Fibroblast of lung (primary cell): ENCODE measurements at places on chromosomes 3 and 15. TPM values are rescaled to one million over a fixed set of nuclear protein-coding genes. Genes with fewer than 3 reads are reported as not detected.

NPHP3 gene
- 24.4 and 25.9 TPM in 2 replicates for total RNA-seq

LARP6 gene
- 72.9 and 108 TPM in 2 replicates for total RNA-seq

CCRL2 gene
- total RNA-seq: 0.26 and 0.33 TPM in 2 replicates

SLCO3A1 gene
- total RNA-seq: 7.7 and 8.1 TPM in 2 replicates

GHSR gene
- total RNA-seq: not detected in 2 replicates

- no peak overlapping the region for H3K27ac ChIP-seq
- H3K36me3 ChIP-seq: peaks cover 7% of the 10 kb centered on the region
Observed at GRCh38 chr15:71237456-71238188, 122.4 kb downstream of the THSD4 start.

- no peak overlapping the region for H3K4me3 ChIP-seq
- peak; percentile 91 for DNase-seq
- H3K27me3 ChIP-seq: no peaks in the 10 kb centered on the region
- peaks cover 12% of the 10 kb centered on the region for H3K4me1 ChIP-seq
- peaks cover 2% of the 10 kb centered on the region for H3K36me3 ChIP-seq
Observed at GRCh38 chr15:98888820-98889479, 118.6 kb downstream of the PGPEP1L start.

GRCh38 chr3:51343918-51344687 lies 41.0 kb upstream of the MANF start:
- no peaks in the 10 kb centered on the region for H3K27me3 ChIP-seq
- peak; percentile 89 for DNase-seq
- peaks cover 24% of the 10 kb centered on the region for H3K4me1 ChIP-seq
- H3K36me3 ChIP-seq: no peaks in the 10 kb centered on the region
- peak overlapping the region; percentile 51 for H3K27ac ChIP-seq

- no peak overlapping the region for H3K4me3 ChIP-seq
- H3K4me1 ChIP-seq: no peaks in the 10 kb centered on the region
- DNase-seq: no peak
- H3K27me3 ChIP-seq: no peaks in the 10 kb centered on the region
- no peak overlapping the region for H3K27ac ChIP-seq
- H3K36me3 ChIP-seq: no peaks in the 10 kb centered on the region
Observed at GRCh38 chr3:100169201-100169920, 55.1 kb upstream of the FILIP1L start.

DNA sequence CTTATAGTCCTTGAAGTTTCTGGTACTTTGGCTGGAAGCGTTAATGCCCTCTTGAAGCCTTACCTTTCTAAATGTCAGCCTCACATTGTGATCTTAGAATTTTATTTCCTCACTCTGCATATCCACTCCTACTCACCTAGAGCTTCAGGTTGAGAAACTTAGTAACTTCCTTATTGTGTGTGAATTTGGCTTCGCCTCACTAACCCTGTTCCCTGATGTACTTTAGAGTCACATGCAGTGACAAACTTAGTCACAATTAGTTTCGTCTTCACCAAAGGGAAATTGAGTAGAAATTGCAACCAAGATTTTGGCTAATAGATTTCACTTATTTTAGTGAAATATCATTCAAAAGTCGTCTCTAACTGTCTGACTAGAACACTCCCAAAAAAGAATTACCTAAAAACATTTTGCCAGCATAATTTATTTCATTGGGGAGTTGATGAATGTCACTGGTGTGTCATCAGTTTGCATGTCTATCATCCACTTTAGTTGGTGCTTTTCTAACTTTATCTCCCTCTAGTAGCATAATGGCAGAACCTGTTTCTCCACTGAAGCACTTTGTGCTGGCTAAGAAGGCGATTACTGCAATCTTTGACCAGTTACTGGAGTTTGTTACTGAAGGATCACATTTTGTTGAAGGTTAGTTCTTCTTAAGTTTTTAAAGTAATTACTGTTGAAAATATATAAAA lies 960 bp downstream of the MFN1 start:
- H3K4me3 ChIP-seq: peak overlapping the region; percentile 94
- peak overlapping the region; percentile 77 for H3K27ac ChIP-seq
- no peaks in the 10 kb centered on the region for H3K36me3 ChIP-seq
- H3K4me1 ChIP-seq: peaks cover 2% of the 10 kb centered on the region
- no peak for DNase-seq

GRCh38 chr3:16055606-16056211 lies 118.8 kb upstream of the GALNT15 start:
- no peak overlapping the region for H3K27ac ChIP-seq
- H3K4me1 ChIP-seq: peaks cover 17% of the 10 kb centered on the region
- H3K36me3 ChIP-seq: no peaks in the 10 kb centered on the region
- no peak overlapping the region for H3K4me3 ChIP-seq
- peak; percentile 36 for DNase-seq

DNA sequence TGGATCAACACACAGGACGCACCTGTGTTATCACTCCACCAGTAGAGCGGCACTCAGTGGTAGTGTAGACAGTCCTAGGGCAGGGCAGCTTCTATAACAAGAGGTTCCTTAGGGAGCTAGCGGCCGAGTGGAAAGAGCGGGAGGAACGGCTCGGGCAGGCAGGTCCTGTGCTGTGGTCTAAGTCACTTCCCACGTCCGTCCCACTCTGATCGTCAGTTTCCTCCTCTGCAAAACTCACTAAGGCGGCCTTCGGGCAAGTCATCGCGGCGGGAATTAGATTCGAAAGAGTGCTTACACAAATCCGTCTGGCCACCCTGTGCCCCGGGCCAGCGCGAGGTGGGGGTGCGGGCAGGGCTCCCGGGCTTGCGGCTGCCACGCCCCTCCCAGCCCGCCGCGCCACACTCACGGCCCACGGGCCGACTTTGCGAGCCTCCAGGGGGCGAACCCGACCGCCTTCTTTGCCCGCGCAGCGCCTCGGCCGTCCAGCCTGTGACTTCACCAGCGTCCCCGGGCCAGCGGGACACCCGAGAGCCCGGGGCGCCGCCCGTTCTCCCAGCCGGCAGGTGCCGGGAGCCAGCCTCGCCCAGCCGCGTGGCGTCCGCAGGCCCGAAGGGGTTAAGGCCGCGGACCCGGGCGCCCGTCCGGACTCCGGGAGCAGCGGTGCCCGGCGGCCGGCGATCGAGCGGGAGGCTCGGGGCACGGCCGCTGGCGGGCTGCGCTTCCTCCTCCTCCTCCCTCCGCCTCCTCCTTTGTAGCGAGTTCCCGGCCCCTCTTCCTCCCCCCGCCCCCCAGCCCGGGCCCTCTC lies 416 bp upstream of the CORO2B start:
- peak; percentile 75 for DNase-seq
- H3K4me3 ChIP-seq: peak overlapping the region; percentile 82
- H3K27ac ChIP-seq: peak overlapping the region; percentile 51
- no peaks in the 10 kb centered on the region for H3K36me3 ChIP-seq
- peaks cover 9% of the 10 kb centered on the region for H3K4me1 ChIP-seq

DNA sequence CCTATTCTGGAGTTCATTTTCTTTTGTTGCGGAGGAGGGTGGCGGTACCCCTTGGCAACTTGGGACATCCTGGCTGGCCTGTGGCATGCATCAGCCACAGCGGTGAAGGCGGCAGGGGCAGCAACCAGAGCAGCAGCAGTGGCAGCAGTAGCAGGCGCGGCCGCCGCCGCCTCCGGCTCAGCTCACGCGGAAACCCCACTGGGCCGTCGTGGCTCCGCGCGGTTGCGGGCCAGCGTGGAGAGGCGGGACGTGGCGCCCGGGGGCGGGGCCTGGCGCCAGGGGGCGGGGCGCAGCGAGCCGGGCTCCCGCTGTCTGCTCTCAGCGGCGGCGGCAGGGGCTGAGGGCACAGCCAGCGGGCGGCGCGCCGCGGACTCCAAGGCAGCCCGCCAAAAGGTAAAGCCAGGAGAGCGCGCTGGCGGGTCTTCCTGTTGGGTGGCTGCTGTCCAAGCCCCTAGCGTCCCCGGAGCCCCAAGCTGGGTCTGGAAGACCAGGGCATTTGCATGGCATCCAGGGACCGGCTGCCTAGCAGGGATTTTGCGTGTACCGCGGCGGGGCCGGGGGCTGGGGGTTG lies 334.4 kb upstream of the THRB start:
- DNase-seq: no peak
- no peak overlapping the region for H3K27ac ChIP-seq
- no peaks in the 10 kb centered on the region for H3K4me1 ChIP-seq

DNA sequence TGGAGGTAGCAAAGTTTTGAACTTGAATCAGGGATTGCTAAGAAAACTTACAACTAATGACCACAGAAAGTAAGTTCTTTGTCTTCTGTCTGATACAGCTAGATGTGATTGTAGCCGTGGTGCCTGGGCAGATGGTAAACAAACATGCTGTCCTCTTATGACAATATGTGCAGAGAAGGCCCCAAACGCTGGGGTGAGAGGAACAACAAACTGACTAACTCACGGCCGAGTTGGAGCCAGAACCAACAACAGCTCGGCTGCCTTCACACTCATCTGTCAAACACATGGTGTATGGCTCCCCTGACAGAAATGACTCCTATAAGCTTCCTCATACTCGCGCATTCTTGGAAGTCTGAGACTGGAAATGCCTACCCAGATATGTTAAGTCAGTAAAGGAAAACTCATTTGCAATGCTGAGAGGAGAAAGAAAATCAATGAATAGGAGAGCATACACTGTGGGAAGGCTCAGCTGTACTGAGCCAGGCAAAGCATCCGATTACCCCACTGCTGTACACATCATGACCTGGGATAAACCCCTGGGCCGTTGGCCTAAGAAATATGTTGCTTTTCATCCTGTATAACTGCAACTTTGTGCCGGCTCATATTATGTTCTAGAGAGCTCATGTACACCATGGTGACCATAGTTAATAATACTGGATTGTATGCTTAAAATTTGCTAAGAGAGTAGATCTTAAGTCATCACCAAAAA lies 5.7 kb downstream of the THBS1 start:
- H3K4me3 ChIP-seq: no peak overlapping the region
- H3K36me3 ChIP-seq: peaks cover 59% of the 10 kb centered on the region
- DNase-seq: peak; percentile 70
- H3K4me1 ChIP-seq: peaks cover 9% of the 10 kb centered on the region
- H3K27me3 ChIP-seq: no peaks in the 10 kb centered on the region

DNA sequence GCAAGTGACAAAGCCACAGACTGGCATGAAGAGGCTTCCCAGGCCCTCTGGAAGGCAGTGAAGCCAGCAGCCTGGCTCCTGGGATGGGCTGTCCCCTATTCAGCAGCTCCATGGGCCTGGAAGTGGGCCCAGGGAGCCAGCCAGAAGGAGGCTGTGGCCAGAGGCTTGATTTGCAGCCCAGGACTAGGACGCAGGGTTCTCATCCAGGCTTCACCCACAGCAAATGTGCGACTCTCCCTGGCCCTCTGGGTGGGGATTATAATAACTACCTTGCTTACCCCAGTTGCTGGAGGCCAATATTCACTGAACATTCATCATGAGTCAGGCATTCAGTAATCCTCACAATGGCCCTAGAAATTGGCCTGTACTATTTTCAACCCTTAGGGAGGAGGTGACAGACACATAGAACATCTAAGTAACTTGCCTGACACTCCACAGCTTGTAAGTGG lies 24.6 kb upstream of the SRP14 start:
- no peaks in the 10 kb centered on the region for H3K36me3 ChIP-seq
- peak overlapping the region; percentile 49 for H3K27ac ChIP-seq
- peak; percentile 69 for DNase-seq
- H3K27me3 ChIP-seq: no peaks in the 10 kb centered on the region
- H3K4me1 ChIP-seq: peaks cover 11% of the 10 kb centered on the region
- no peak overlapping the region for H3K4me3 ChIP-seq

DNA sequence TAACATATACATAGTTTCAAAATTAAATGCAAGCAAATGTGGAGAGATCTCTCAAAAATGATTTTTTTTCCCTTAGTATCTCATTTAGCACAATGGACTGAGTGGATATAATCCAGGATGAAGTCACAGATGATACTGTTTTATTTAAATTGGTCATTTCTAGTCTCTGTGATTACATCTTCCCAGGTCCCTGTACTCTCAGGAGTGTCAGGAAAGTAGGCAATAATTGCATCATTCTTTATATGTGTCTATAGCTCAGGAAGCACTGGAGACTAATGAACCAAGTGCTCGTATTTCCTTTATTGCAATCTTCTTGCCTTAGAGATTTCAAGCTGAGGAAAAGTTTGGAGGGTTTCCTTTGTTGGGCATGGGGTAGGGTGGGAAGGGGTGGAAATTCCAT lies 309.4 kb upstream of the THRB start:
- no peak overlapping the region for H3K4me3 ChIP-seq
- H3K27me3 ChIP-seq: no peaks in the 10 kb centered on the region
- no peaks in the 10 kb centered on the region for H3K36me3 ChIP-seq
- no peak for DNase-seq

DNA sequence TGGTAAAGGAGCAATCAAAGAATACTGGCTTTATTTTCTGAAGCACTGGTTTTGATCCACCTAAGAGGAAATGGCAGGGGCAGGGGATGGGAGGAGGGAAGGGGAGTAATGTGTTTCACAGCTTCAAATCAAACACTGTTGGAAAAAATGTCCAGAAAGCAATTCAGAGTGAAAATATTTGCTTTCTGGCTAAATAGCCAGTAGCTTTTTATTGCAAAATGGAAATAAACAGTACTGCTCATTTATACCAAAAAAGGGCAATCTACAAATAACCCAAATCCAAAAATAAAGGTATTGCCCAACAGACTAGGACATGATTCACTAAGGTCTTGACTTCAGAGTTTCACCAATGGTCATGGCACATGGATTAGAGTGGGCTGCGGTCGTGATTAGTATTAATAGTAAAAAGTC lies 279.3 kb upstream of the THBS1 start:
- DNase-seq: peak; percentile 72
- no peak overlapping the region for H3K4me3 ChIP-seq
- H3K27me3 ChIP-seq: no peaks in the 10 kb centered on the region
- H3K27ac ChIP-seq: peak overlapping the region; percentile 65
- no peaks in the 10 kb centered on the region for H3K36me3 ChIP-seq

GRCh38 chr3:78879295-78879860 lies 888.4 kb downstream of the ROBO1 start:
- H3K36me3 ChIP-seq: no peaks in the 10 kb centered on the region
- DNase-seq: no peak
- no peaks in the 10 kb centered on the region for H3K27me3 ChIP-seq
- peaks cover 7% of the 10 kb centered on the region for H3K4me1 ChIP-seq
- H3K4me3 ChIP-seq: no peak overlapping the region

GRCh38 chr15:32683906-32684584 lies 33.8 kb upstream of the GREM1 start:
- H3K4me1 ChIP-seq: peaks cover 21% of the 10 kb centered on the region
- H3K27me3 ChIP-seq: no peaks in the 10 kb centered on the region
- H3K4me3 ChIP-seq: no peak overlapping the region

DNA sequence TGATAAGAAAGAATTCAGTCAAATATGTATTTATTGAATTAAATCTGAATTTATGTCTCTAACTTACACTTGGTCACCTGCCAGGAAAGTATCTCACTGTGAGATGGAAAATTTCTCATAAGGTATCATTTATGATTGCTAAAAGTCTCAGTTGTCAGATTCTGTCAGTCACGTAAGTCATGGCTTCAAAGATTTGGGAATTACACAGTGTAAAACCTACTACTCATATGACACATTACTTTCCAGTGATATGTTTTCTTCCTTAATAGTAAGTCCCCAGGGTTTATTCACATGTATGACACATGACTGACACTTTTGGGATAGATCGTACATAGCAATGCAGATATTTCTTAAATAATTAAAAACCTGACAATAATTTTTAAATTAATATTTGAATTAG lies 792.2 kb downstream of the PLOD2 start:
- H3K4me3 ChIP-seq: no peak overlapping the region
- no peaks in the 10 kb centered on the region for H3K36me3 ChIP-seq
- H3K27me3 ChIP-seq: no peaks in the 10 kb centered on the region
- no peak for DNase-seq

- H3K4me3 ChIP-seq: no peak overlapping the region
- H3K36me3 ChIP-seq: no peaks in the 10 kb centered on the region
- peak; percentile 77 for DNase-seq
- H3K27ac ChIP-seq: no peak overlapping the region
- no peaks in the 10 kb centered on the region for H3K4me1 ChIP-seq
Observed at GRCh38 chr3:50450209-50450921, 53.1 kb downstream of the CACNA2D2 start.
